ENCODE measurements at places on chromosomes 1 and 21.

GRCh38 chr1:44464361-44464760, 59.3 kb downstream of the RNF220 start:
- DNase-seq = no peak

DNA sequence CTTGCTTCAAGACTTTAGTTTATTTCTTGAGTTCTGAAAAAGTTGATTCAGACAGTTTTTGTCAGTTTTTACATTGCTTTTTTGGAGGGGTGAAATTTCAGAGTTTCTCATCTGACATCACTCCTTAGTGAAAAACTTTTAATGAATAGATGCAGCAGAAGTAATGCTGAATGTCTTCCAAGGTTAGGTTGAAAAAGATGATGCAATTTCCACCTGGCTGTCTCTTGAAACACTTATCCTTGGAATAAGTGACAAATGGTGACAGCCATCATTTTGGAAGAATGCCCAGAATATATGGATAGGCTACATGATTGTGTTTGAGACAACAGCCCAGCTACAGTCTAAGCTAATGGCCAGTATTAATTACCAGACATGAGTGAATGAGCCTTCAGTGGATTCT, 140.8 kb downstream of the ZNF644 start:
- no peak for DNase-seq

- DNase-seq = no peak
These were observed 25.0 kb downstream of the PTPN22 start for GRCh38 chr1:113846391-113847035.

GRCh38 chr1:10189659-10190058, 20.7 kb upstream of the KIF1B start:
- DNase-seq = no peak

- no peak for DNase-seq
These were observed 13.7 kb downstream of the TFF3 start for GRCh38 chr21:42301371-42302075.

DNA sequence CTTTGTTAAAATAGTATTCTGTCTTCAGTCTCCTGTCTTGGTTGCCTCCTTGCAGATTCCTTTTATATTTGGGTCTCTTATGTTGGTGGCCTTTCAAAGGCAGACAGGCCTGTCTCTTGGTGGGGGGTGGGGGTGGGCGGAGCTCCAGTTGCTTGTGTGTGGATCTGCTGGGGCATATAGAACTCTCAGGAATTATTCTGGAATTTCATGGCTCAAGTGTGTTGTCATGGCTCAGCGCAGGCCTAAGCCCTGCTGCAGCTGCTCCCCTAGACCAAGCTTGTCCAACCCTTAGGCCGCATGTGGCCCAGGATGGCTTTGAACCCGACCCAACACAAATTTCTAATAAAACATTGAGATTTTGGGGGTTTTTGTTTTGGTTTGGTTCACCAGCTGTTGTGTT, 8.0 kb downstream of the C1orf35 start:
- no peak for DNase-seq

Data from umbilical cord (tissue), 2 donors.